ENCODE measurements at places on chromosomes 16 and 17.

- DNase-seq = no peak
Observed at GRCh38 chr17:81680150-81680549, 3.4 kb downstream of the ARL16 start.

GRCh38 chr17:58693208-58693607, 806 bp downstream of the RAD51C start:
- DNase-seq = no peak

DNA sequence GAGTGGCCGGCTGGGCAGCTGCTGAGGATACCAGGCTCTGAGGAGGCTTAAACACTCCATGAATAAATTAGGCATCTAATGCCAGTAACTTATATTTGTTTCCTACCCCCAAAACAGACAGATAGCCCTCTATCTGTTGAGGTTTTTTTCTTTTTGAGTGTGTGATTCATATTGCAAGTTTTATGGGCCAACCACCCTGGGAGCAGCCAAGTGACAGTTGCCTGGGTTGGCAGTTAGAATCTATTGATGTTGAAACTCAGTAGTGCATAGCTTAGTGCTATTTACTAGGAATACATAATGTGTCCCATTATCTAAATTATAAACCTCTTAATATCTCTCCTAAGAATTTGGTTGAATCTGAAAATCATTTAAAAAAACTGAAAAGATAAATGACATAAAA, 397.4 kb downstream of the CA10 start:
- DNase-seq = no peak

- no peak for DNase-seq
Observed at GRCh38 chr16:48511716-48512115, 98.3 kb downstream of the N4BP1 start.

DNA sequence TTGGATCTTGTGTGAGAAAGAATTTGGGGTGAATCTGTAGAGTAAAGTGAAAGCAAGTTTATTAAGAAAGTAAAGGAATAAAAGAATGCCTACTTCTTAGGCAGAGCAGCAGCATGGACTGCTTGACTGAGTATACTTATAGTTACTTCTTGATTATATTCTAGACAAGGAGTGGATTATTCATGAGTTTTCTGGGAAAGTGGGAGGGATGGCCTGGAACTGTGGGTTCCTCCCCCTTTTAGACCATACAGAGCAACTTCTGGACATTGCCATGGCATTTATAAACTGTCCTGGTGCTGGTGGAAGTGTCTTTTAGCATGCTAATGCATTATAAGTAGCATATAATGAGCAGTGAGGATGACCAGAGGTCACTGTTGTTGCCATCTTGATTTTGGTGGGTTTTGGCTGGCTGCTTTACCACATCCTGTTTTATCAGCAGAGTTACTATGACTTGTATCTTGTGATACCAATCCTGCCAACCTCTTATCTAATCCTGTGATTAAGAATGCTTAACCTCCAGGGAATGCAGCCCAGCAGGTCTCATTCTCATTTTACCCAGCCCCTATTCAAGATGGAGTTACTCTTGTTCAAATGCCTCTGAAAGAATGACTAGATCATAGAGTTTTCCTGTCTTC, 58.7 kb downstream of the HSD17B2 start:
- no peak for DNase-seq

DNA sequence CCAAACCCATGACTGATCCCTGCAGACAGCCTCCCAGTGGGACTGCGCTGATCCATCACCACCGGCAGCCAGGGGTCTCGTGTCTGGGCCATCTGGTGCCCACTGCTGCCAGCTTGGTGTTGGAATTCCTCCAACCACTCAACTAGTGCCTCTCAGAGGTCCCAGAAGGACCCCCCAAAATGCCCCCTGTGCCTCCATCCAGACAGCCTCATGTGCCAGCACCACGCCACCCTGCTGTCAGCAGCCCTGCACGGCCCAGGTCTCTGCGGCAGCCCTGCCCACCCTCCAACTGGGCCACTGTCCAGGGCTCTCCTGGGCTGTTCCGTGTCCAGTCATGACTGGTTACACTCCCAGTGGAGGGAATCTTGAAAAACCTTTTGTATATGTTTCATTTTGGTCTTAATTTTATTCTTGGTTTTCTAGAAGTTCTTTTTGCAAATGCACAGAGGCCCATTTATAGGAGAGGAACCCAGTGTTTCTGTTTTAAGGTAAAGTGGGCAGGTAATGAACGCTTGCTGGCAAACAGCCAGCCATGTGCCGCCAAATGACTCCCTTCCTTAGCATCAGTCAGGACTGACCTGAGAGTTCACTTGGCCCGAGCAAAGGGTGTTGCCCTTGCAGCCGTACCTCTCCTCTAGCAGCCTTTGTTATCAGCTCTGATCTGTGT, 34.6 kb downstream of the GRIN2C start:
- no peak for DNase-seq

GRCh38 chr17:67151717-67152116, 93.3 kb downstream of the HELZ start:
- no peak for DNase-seq

DNA sequence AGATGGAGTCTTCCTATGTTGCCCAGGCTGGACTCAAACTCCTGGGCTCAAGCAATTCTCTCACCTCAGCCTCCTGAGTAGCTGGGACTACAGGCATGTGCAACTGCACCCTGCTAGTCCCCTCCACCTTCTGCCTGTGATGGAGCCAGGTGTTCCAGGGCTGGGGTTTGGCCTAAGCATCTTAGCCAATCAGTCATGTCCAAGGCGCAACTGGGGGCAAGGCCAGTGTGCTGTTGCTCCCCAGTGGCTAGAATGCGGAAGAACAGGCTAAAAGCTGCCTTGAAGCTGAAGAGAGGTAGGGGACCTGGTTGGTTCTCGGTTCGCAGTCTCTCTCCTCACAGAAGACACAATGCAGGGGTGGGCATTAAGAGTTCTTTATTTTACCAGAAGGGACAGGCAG, 18.6 kb downstream of the FLOT2 start:
- peak; percentile 54 for DNase-seq

- DNase-seq = peak; percentile 44
Observed at GRCh38 chr16:3553138-3553923, 23.9 kb downstream of the NLRC3 start.
